ENCODE measurements at places on chromosomes 2 and 18.

DNA sequence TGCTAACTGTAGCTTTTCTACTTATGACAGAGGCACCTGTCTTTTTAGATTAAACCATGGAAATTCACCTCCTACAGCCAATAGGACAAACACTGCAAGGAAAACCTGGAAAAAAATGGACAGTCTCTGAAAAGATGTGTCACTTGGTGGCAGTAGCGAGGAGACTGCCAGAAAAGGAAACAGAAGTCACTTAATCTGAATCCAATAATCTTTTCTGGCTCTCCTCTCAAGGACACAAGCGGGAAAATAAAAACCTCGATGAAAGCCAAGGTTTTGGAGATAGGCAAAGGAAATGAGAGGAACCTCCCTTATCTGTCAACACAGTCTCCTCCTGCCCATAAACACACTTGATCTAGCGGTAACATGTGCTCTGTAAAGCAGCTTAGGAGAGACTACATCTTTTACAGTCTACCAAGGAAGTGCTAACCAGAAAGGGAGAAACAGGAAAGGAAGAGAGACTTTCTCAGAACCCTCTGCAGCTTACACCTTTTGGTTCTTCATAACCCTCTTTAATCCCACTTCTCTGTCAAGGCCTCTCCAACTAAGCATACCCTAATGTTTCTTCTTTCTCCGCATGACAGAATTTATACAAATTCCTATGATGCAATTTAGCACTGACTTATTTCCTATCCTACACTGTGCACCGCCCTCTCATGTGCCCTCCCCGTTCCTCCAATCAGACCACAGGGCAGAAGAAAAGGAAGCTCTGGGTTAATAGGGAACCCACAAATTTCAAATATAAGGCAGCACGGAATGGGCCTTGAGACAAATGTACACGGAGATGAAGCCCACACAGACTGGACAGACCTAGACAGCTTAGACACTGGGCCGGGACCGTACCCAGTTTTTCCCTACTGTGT is 52.8 kb downstream of the CLASP1 start:
- DNase-seq = no peak

GRCh38 chr2:149019768-149020167 is 18.7 kb upstream of the LYPD6B start:
- DNase-seq = no peak

- DNase-seq = no peak
Measured at GRCh38 chr18:23545247-23545789, 41.0 kb downstream of the NPC1 start.

DNA sequence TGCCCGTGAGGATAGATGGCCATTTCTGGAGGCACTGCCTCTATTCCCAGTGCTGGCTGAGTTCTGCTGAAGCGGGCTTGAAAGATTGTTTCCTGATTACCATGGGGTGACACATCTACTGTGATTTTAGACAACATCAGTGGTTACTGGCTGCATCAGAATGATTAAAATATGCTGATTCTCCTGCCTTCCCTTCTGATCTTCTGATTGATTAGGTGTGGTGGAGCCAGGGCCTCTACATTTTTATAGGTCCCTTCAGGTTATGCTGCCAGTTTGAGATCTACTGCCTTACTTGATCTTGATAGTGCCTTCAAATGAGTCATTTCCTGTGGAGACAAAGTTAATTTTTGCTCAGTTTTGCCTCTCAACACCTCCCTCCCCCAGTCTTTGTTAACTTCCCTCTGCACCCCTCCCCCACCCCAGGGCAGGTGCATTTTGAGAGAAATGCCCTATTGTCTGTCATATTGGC is 31.6 kb upstream of the SNORC start:
- DNase-seq = peak; percentile 51

GRCh38 chr2:1974397-1974796 is 230.1 kb upstream of the PXDN start:
- DNase-seq = no peak

- no peak for DNase-seq
Measured at GRCh38 chr2:222159221-222159620, 139.6 kb downstream of the PAX3 start.

DNA sequence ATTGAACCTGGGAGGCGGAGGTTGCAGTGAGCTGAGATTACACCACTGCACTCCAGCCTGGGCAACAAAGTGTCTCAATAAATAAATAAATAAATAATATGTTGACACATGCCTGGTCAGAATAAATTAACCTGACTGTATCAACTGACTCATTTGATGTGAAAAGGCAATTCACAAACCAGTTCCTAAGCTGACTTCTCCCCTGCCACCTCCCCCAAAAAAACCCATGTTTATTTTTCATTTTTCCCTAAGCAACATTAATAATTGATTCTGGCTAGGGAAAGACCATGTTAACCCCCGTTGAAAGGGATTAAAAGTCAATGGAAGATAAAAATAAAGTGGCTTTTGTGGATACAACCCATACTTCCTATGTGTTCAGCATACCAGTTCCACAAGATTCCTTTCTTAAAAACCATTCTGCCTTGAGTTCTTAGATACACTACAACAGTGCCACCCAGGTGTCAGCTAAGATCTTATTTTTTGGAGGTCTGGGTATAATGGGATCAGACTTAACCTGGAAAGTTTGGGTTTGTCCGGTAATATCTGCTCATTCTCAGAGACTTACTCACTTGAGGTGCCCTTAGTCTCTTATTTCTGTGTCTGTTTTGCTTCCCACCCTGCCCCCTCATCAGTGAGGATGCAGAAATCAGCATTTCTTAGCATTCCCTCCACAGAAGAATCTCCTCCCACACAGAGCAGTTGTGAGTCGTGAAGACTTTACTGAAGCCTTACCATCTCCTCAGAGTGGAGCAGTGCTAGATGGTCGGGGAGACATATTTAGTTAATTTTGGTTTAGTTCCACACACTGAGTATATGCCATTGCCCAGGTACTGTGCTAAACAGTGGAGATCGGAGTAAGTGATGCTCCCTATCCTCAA is 10.1 kb upstream of the MCFD2 start:
- no peak for DNase-seq

Data from activated CD8-positive, alpha-beta memory T cell treated with anti-CD3 and anti-CD28 coated beads for 1 hour (primary cell).